ENCODE measurements at places on chromosomes 12 and 14. TPM values are rescaled to one million over a fixed set of nuclear protein-coding genes. Genes with fewer than 3 reads are reported as not detected.
A peak's percentile ranks its signal among the peaks of the same experiment; 100 is the strongest.

- H3K4me1 ChIP-seq: no peaks in the 10 kb centered on the region
- H3K27ac ChIP-seq: no peak overlapping the region
- no peaks in the 10 kb centered on the region for H3K27me3 ChIP-seq
- H3K4me3 ChIP-seq: no peak overlapping the region
- H3K36me3 ChIP-seq: no peaks in the 10 kb centered on the region
Observed at GRCh38 chr12:40959041-40959440, 229.1 kb upstream of the PDZRN4 start.

GRCh38 chr12:45577844-45578399 is 151.6 kb upstream of the ARID2 start:
- H3K4me3 ChIP-seq: no peak overlapping the region
- H3K27ac ChIP-seq: no peak overlapping the region

DNA sequence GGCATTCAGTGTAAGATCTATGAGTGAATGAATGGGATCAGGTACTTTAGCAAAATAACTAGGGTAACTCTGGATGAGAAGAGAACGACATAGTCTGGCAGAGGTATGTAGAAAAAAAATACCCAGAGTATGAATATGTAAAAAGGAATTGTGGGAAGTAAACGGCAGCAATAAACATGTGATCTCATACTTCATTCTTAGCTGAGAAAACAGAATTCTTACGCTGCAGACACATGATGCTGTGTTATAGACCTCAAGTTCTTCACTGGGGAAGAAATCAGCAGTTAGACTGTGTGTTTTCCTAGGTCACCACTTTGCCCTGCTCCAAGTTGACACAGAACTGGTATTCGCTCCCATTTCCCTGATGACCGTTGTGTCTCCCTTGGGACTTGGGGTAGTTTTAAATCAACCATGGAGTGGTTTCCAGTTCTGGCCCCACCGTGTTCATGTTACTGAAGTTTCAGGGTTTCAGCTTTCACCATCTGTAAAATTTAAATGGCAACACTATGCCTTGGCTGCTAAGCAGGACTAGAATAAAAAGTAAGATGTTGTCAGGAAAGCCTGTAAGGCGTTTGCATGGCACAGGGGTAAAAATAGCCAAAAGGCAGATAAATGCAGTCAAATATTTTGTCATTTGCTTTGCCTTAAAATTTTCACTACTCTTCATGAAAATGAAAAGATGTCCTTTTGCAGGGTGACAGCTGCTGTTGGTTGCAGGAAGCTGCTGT is 223.7 kb downstream of the PELI2 start:
- no peak overlapping the region for H3K27ac ChIP-seq
- H3K27me3 ChIP-seq: peaks cover 6% of the 10 kb centered on the region
- H3K4me1 ChIP-seq: peaks cover 30% of the 10 kb centered on the region
- H3K36me3 ChIP-seq: no peaks in the 10 kb centered on the region
- H3K4me3 ChIP-seq: no peak overlapping the region

DNA sequence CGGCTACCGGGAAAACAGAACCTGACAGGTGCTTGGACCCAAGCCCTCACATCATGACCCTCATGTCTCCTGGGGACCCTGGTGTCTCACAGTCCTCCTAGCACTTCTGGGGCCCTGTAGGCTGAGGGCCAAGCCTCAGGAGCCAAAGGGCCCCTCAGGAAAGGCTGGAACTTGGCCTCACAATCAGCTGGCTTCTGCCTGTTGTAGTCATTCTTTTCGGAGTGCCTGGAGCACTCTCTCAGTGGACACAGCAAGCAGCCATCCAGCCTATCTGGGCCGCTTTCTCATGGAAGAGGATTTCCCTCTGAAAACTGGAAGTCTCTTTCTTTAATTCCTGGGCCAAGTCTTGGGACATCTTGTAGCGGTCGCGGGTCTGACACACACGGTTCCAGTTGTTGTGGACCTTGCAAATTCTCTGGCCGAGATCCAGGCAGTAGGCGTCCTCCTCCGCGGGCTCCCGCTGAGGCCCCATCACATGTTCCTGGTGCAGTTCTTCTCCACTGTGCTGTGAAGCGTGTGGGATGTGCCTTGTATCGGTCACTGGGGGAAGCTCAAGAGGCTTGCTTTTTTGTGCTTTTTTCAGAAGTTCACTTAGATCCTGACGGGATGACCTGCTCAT is 169.3 kb downstream of the EMP1 start:
- no peaks in the 10 kb centered on the region for H3K27me3 ChIP-seq
- H3K4me3 ChIP-seq: no peak overlapping the region
- H3K27ac ChIP-seq: no peak overlapping the region
- no peaks in the 10 kb centered on the region for H3K36me3 ChIP-seq
- DNase-seq: no peak

DNA sequence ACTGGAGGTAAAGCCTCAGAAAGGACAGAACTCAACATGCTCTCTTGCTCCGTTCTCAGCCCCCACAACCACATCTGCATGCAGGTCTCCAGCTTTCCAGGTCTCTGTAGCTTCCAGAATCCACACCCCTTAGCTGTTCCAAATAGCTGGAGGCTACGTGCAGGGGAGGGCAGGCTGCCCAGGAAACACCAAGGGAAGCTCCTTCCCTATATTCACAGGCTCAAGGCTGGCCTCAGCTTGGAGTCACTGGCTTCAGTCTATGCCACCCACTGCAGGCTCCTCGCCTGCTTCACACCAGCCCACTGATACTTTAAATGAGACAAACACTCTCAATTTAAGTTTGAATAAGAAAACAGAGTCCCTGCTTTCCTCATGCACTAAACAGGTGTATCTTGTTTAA is 73.3 kb downstream of the ASCL4 start:
- H3K4me3 ChIP-seq: no peak overlapping the region
- peaks cover 5% of the 10 kb centered on the region for H3K36me3 ChIP-seq
- no peak for DNase-seq
- H3K4me1 ChIP-seq: no peaks in the 10 kb centered on the region

The TOMM20L gene
- total RNA-seq: not detected

The C12orf56 gene
- 1.8 TPM for total RNA-seq

- H3K4me3 ChIP-seq: no peak overlapping the region
- no peak for DNase-seq
- peaks cover 2% of the 10 kb centered on the region for H3K27me3 ChIP-seq
- peaks cover 3% of the 10 kb centered on the region for H3K4me1 ChIP-seq
- H3K36me3 ChIP-seq: peaks cover 8% of the 10 kb centered on the region
Observed at GRCh38 chr12:89645434-89645833, 63.2 kb downstream of the ATP2B1 start.

The PKP2 gene
- 2.5 TPM for total RNA-seq

The RAB15 gene
- total RNA-seq: 79.5 TPM

- peaks cover 12% of the 10 kb centered on the region for H3K4me1 ChIP-seq
- no peak overlapping the region for H3K4me3 ChIP-seq
- H3K27ac ChIP-seq: no peak overlapping the region
- H3K27me3 ChIP-seq: peaks cover 4% of the 10 kb centered on the region
Observed at GRCh38 chr14:103052407-103052806, 4.9 kb downstream of the CDC42BPB start.

DNA sequence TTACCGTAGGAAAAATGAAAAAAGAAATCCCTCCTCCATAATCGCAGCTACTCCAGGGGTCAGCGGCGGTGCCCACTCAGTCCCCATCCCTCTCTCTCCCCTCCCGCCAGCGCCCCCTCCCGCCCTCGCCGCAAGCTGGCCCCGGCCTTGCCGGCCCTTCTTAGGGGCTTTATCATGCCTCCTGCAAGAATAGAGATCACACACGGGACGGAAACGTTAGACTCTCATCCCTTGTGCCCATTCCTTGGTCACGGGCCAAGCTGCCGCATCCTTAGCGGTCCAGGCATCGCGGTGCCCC is 692 bp upstream of the COX14 start:
- no peak for DNase-seq
- peaks cover 9% of the 10 kb centered on the region for H3K4me1 ChIP-seq
- H3K4me3 ChIP-seq: peak overlapping the region; percentile 99

DNA sequence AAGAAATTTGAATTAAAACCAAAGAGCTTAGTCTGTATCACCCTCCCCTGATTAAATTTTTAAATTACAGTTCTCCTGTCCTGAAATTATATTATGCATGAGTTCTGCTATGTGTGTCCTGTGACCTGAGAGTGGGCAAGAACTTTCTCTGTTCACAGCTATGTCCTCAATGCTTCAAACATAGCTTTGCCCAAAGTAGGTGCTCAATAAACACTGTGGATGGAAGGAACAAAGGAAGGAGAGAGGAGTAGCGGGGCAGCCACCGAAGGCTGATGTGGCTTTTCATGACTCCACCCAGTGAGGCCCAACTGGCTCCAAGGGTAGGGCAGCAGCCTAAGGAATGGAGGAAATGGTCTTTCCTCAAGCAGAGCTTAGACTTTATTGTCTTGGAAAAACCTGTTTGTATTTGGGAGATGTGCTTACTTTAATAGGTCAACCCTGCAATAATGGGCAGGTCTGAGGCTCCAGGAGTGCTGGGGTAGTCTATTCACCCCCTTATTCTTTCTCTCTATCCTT is 7.6 kb upstream of the MARK3 start:
- H3K27ac ChIP-seq: no peak overlapping the region
- no peaks in the 10 kb centered on the region for H3K36me3 ChIP-seq
- H3K4me1 ChIP-seq: peaks cover 1% of the 10 kb centered on the region
- no peak for DNase-seq
- no peak overlapping the region for H3K4me3 ChIP-seq

GRCh38 chr12:14443531-14443930 is 78.0 kb downstream of the ATF7IP start:
- peaks cover 8% of the 10 kb centered on the region for H3K36me3 ChIP-seq
- no peak for DNase-seq
- H3K4me3 ChIP-seq: no peak overlapping the region
- no peaks in the 10 kb centered on the region for H3K4me1 ChIP-seq

GRCh38 chr14:71475916-71476315 is 456.3 kb upstream of the RGS6 start:
- peaks cover 8% of the 10 kb centered on the region for H3K4me1 ChIP-seq
- no peaks in the 10 kb centered on the region for H3K36me3 ChIP-seq
- DNase-seq: no peak
- H3K27me3 ChIP-seq: no peaks in the 10 kb centered on the region
- no peak overlapping the region for H3K4me3 ChIP-seq

The PZP gene
- total RNA-seq: not detected

GRCh38 chr12:13849456-13849855 is 131.9 kb downstream of the GRIN2B start:
- no peak overlapping the region for H3K27ac ChIP-seq
- H3K36me3 ChIP-seq: no peaks in the 10 kb centered on the region
- H3K4me3 ChIP-seq: no peak overlapping the region
- H3K4me1 ChIP-seq: no peaks in the 10 kb centered on the region

The BIN2 gene
- total RNA-seq: not detected

The DTX1 gene
- total RNA-seq: 4.3 TPM

- H3K36me3 ChIP-seq: no peaks in the 10 kb centered on the region
- H3K27me3 ChIP-seq: no peaks in the 10 kb centered on the region
- H3K4me3 ChIP-seq: no peak overlapping the region
Observed at GRCh38 chr12:50720501-50720900, 43.4 kb upstream of the ATF1 start.

DNA sequence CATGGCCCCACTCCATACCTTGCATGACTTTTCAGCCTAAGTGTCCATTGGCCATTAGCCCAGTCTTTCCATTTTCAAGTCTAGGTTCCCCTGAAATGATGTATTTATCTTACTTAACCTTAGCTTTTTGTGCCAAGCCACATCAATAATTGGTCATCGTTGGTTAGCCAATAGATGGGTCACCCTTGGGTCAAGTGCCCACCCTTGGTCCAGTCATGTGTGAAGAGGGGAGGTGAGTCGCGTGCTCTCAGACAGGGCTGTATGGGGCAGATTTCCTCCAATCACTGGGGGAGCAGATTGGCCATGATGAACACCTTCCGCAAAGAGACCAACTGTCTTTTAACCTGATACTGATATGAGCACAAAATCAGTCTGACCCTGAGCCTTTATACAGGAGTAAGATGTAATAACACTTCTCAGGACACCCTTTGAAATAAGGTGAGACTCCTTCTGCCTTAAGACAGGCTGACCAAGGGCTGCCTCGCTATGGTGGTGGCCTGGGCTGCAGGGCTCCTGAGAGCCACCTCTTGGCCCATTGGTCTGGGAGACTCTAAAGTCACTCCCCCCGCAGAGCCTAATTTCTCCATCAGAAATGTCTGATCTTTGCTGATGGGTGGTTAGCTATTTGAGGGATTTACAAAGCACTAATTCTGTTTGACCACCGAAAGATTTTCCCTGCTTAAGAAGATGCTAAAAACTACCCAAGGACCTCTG is 143.2 kb downstream of the ZFP36L1 start:
- peaks cover 8% of the 10 kb centered on the region for H3K36me3 ChIP-seq
- H3K4me1 ChIP-seq: peaks cover 8% of the 10 kb centered on the region
- no peak for DNase-seq
- no peak overlapping the region for H3K27ac ChIP-seq

DNA sequence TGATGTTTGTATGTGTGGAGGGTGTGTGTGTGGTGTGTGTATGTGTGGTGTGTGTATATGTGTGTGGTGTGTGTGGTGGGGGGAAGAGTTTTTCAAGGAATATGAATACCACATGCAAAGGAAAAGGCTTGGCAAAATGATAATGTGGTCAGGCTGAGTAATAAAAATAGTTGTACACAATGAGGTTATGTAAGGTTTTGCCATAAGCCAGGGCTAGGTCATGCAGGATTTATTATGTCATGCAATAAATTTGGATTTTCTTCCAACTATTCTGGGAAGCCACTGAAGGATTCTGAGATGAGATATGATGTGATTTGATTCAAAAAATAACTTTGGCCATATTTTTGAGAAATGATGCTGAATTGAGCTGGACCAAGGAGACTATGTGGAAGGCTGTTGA is 1191.6 kb upstream of the SEL1L start:
- H3K4me3 ChIP-seq: no peak overlapping the region
- no peaks in the 10 kb centered on the region for H3K4me1 ChIP-seq
- DNase-seq: no peak
- H3K27me3 ChIP-seq: peaks cover 3% of the 10 kb centered on the region
- no peaks in the 10 kb centered on the region for H3K36me3 ChIP-seq

The NEMP1 gene
- 11.5 TPM for total RNA-seq

The GPRC5A gene
- total RNA-seq: not detected

The KRT78 gene
- total RNA-seq: not detected

DNA sequence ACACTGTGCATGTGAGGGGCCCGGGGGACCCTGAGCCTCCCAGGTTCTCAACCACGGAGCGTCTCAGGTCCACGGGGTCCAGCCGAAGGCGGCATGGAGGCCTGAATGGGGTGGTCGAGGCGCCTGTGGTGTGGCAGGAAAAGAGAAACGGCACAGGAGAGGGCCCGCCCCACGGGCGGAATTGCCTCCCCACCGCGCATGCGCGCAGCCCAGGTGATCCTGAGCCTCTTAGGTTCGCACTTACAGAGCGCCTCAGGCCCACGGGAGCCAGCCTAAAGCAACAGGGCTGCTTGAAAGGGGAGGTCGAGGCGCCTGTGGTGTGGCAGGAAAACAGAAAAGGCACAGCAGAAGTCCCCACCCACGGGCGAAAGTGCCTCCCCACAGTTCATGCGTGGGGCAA is 311.0 kb downstream of the ALG10 start:
- no peaks in the 10 kb centered on the region for H3K4me1 ChIP-seq
- DNase-seq: no peak
- no peak overlapping the region for H3K4me3 ChIP-seq
- H3K27me3 ChIP-seq: peaks cover 2% of the 10 kb centered on the region
- H3K36me3 ChIP-seq: peaks cover 6% of the 10 kb centered on the region

The VPS37B gene
- 19.7 TPM for total RNA-seq

The POLE2 gene
- total RNA-seq: 2.4 TPM
